ENCODE measurements at places on chromosomes 4 and X. TPM values are rescaled to one million over a fixed set of nuclear protein-coding genes. Genes with fewer than 3 reads are reported as not detected.

EDNRA gene
- 8.3 TPM for total RNA-seq

GPR119 gene
- total RNA-seq = not detected

ADGRG2 gene
- total RNA-seq = 2.3 TPM

PF4V1 gene
- total RNA-seq = 4.9 TPM

IL15 gene
- 2.0 TPM for total RNA-seq

SHOX gene
- not detected for total RNA-seq

TDO2 gene
- total RNA-seq = not detected

ENOX2 gene
- 6.0 TPM for total RNA-seq

MAOB gene
- not detected for total RNA-seq

AFF2 gene
- total RNA-seq = 0.65 TPM

UPF3B gene
- total RNA-seq = 1.3 TPM

SSX1 gene
- total RNA-seq = not detected

CXCL9 gene
- total RNA-seq = not detected

SPANXA2 gene
- total RNA-seq = not detected

SOWAHD gene
- not detected for total RNA-seq

TECRL gene
- not detected for total RNA-seq

MAOA gene
- 236 TPM for total RNA-seq

USP17L27 gene
- total RNA-seq = not detected

HS6ST2 gene
- not detected for total RNA-seq

SLC6A14 gene
- not detected for total RNA-seq

CXXC4 gene
- total RNA-seq = not detected

SPIN4 gene
- total RNA-seq = 1.8 TPM

ARAP2 gene
- 0.16 TPM for total RNA-seq

UCHL1 gene
- total RNA-seq = 464 TPM

ATP2B3 gene
- total RNA-seq = not detected

SPP1 gene
- total RNA-seq = not detected

KDR gene
- 9.9 TPM for total RNA-seq

MMRN1 gene
- 2.0 TPM for total RNA-seq

GPM6B gene
- 15.3 TPM for total RNA-seq

TMPRSS11D gene
- total RNA-seq = not detected

CDKL2 gene
- total RNA-seq = 0.18 TPM

GYPB gene
- total RNA-seq = not detected

UGT2B15 gene
- not detected for total RNA-seq

AFP gene
- not detected for total RNA-seq

MAGEE2 gene
- not detected for total RNA-seq

PRPS2 gene
- total RNA-seq = 33.6 TPM

WAS gene
- not detected for total RNA-seq

HTRA3 gene
- 14.6 TPM for total RNA-seq

CXCL13 gene
- 0.16 TPM for total RNA-seq

MAB21L2 gene
- under 0.01 TPM for total RNA-seq

IKBKG gene
- total RNA-seq = 15.7 TPM

ANXA3 gene
- total RNA-seq = 20.6 TPM
